Pancreas (tissue), 10 donors: ENCODE measurements at places on chromosomes 2 and 18. TPM values are rescaled to one million over a fixed set of nuclear protein-coding genes. Genes with fewer than 3 reads are reported as not detected.

RALB gene
- 18.5 TPM for polyA plus RNA-seq

DNA sequence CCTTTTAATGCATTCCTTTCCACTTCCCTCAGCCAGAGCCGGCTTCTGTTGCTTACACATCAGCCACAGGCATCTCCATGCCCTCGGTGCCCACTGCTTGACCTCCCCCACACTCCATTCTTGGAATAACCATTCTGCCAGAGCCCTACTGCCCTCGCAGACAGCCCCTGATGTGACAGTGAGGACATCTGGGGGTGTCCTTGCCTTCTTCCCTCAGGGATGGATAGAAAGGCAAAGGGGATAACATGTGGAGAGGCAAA, 6.4 kb upstream of the NPPC start:
- no peak overlapping the region for H3K27ac ChIP-seq
- no peaks in the 10 kb centered on the region for H3K36me3 ChIP-seq
- no peaks in the 10 kb centered on the region for H3K27me3 ChIP-seq
- no peaks in the 10 kb centered on the region for H3K4me1 ChIP-seq
- DNase-seq: no peak
- no peak overlapping the region for H3K4me3 ChIP-seq

DNA sequence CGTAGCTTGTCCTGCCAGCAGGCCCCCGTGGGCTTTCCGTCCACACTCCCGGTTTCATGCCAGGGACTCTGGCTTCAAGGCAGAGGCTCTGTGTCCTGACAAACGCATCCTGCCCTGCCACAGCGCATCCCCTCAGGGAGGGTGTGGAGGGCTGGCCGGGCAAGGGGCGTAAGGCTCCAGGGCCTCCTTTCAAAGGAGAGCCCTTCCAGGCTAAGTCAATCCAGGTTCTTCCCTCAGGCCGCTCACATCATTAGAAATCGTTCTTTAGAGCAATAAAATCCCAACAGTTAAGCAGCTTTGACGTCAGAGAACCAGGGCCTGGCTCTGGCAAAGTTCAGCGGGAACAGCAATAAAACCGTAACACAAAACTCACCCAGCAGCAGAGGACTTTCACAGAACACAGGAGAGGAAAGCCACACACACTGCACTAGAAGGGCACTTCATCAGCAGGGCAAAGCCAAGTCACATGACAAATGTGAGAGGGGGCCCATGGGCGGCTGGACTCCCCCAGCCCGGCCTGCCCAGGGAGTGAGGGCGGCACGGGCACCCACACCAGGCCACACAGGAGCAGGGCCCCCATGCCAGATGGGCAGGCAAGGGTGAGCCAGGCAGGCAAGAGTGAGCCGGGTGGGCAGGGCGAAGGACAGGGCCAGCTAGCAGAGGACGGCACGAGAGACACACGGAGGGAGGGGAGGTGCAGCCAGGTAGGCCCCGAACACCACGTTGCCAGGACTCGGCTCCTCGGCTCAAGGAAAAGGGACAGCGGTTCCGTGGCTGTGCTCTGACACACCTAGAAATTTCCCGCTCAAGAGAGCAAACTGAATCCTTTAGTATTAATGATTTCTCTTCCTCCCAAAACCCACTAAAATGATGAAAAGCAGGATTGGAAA, 52.0 kb downstream of the HDAC4 start:
- peaks cover 6% of the 10 kb centered on the region for H3K36me3 ChIP-seq
- H3K4me3 ChIP-seq: no peak overlapping the region
- DNase-seq: no peak
- no peaks in the 10 kb centered on the region for H3K27me3 ChIP-seq
- no peaks in the 10 kb centered on the region for H3K4me1 ChIP-seq
- no peak overlapping the region for H3K27ac ChIP-seq

GRCh38 chr2:119691189-119691588, 12.2 kb downstream of the TMEM177 start:
- no peak overlapping the region for H3K4me3 ChIP-seq
- DNase-seq: no peak
- H3K27ac ChIP-seq: no peak overlapping the region
- H3K4me1 ChIP-seq: peaks cover 12% of the 10 kb centered on the region
- H3K27me3 ChIP-seq: no peaks in the 10 kb centered on the region

- no peaks in the 10 kb centered on the region for H3K27me3 ChIP-seq
- no peak for DNase-seq
These were observed 65.9 kb downstream of the NBEAL1 start for GRCh38 chr2:203080447-203081045.

- no peaks in the 10 kb centered on the region for H3K36me3 ChIP-seq
- no peaks in the 10 kb centered on the region for H3K4me1 ChIP-seq
- H3K27me3 ChIP-seq: no peaks in the 10 kb centered on the region
- no peak for DNase-seq
- H3K4me3 ChIP-seq: no peak overlapping the region
These were observed 7.8 kb upstream of the ZNF532 start for GRCh38 chr18:58856881-58857280.

GRCh38 chr2:27959496-27959895, 69.0 kb downstream of the BABAM2 start:
- peaks cover 36% of the 10 kb centered on the region for H3K4me1 ChIP-seq
- no peaks in the 10 kb centered on the region for H3K36me3 ChIP-seq
- no peak overlapping the region for H3K27ac ChIP-seq
- no peak overlapping the region for H3K4me3 ChIP-seq
- H3K27me3 ChIP-seq: no peaks in the 10 kb centered on the region
